ENCODE measurements at places on chromosomes 4 and X.

GRCh38 chr4:17276776-17277175 lies 235.1 kb downstream of the QDPR start:
- DNase-seq, result no peak

- no peak for DNase-seq
These were observed 129.7 kb downstream of the RAPGEF2 start for GRCh38 chr4:159232465-159233106.

DNA sequence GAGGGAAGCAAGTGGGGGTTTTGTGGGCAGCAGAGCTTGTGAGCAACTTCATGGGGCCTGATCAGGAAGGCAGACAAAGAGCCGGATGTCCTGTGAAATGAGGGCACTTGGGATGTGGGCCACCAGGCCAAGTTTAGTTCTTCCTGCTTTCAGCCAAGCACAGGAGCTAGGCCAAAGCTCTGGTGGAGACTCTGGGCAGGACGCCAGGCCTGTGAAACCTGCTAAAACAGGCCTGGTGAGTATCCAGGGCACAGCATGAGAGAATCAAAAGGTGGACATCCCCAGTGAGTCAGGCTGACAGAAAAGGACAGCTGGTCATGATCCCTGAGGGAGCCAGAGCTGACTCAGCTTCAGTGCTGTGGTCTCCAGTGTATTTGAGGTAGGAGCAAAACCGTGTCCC lies 95.7 kb downstream of the NPNT start:
- no peak for DNase-seq

DNA sequence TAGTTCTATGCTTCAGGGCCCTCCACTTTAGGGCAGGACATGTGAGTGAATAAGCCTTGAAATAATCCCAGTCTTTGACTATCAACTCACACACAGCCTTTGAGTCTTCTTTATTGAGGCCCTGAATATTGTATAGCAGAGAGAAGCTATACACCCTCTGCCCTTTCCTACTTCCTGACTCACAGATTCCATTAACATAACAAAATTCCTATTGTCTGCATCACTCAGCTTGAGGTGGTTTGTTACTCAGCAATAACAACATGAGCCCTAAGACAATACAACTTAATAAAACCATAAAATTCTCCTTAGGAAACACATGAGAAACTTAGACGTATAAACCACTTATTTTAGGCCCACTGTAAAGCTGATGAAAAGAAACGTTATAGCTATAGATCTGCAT lies 680.3 kb upstream of the DIAPH2 start:
- DNase-seq, result no peak

DNA sequence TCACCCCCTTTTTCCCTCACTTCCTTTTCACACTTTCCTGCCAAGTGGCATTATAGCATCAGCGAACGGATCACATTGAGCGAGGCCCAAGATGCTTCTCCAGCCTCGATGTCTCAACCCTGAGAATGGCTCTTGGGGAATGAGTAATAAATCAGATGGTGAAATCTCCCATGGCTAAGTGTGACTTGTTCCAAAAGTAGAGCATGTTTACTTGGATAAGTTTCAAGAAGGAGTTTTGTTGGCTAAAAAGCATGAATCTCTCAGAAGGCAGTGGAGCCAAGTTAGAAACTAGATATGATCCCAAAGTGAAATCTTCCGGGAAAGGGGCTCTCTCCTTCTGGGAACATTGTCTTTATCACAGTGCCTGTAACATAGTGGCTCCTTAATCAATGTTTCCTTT lies 316.3 kb downstream of the CAMK2D start:
- DNase-seq, result no peak

GRCh38 chr4:17712166-17712565 lies 69.3 kb downstream of the FAM184B start:
- no peak for DNase-seq

GRCh38 chrX:36528661-36529060 lies 479.5 kb upstream of the FAM47C start:
- DNase-seq, result no peak

DNA sequence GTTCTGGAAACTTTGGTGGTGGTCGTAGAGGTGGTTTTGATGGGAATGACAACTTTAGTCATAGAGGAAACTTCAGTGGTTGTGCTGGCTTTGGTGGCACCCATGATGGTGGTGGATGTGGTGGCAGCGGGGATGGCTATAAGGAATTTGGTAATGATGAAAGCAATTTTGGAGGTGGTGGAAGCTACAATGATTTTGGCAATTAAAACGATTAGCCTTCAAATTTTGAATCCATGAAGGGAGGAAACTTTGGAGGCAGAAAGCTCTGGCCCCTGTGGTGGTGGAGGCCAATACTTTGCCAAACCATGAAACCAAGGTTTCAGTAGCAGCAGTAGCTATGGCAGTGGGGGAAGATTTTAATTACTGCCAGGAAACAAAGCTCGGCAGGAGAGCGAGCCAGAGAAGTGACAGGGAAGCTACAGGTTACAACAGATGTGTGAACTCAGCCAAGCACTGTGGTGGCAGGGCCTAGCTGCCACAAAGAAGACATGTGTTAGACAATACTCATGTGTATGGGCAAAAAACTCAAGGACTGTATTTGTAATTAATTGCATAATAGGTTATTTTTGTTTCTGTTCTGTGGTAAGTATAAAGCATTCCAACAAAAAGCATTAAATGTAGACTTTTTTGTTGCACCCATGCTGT lies 23.2 kb upstream of the SOD3 start:
- DNase-seq, result no peak

- no peak for DNase-seq
These were observed 1.1 kb upstream of the SLC10A7 start for GRCh38 chr4:146522869-146523205.

- DNase-seq, result no peak
These were observed 34.8 kb upstream of the USP51 start for GRCh38 chrX:55524487-55524886.

- no peak for DNase-seq
These were observed 14.7 kb downstream of the GBA3 start for GRCh38 chr4:22707390-22707789.

- DNase-seq, result no peak
These were observed 19.3 kb downstream of the PRSS48 start for GRCh38 chr4:151296227-151296626.

GRCh38 chr4:121307445-121308327 lies 73.1 kb downstream of the QRFPR start:
- peak; percentile 19 for DNase-seq

DNA sequence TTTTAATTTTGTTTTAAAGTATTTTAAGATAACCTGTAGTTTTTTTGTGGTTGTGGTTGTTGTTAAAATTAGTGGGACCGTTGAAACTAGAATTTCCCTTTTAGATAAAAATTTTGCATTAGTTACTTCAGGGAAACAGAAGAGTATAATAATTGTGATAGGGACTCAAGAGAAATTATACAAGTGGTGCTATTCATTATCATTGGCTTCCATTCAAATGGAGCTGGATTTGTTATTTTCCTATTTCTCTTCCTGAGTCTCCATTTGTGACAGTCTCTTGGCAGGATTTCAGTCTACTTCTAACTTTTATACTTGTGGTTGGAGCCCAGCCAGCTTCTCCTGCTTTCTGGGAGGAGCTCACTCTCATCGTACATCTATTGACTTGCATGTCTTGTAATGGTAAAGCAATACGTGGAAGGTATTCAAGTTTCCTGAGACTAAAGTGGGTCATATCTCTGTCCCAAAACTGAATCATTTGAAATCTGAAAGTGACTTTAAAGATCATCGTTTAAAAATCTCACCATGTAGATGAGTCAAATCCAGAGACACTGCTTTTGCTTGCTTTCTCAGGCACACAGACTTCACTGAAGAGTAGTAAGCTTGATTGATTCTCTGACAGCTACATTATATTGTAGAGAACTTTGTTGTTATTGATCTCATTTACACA lies 155.8 kb downstream of the RPA4 start:
- no peak for DNase-seq

DNA sequence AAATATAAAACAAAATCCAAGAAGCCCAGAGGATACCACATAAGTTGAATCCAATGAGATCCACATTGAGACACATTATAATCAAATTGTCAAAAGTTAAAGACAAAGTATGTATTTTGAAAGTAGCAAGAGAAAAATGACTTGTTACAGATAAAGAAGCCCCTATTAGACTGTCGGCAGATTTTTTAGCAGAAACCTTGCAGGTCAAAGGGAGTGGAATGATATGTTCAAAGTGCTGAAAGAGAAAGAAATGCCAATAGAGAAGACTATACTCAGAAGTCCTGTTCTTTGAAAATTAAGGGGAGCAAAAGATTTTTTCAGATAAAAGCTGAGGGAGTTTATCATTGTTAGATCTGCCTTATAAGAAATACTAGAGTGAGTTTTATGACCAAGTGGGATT lies 148.9 kb upstream of the EPHA5 start:
- no peak for DNase-seq

DNA sequence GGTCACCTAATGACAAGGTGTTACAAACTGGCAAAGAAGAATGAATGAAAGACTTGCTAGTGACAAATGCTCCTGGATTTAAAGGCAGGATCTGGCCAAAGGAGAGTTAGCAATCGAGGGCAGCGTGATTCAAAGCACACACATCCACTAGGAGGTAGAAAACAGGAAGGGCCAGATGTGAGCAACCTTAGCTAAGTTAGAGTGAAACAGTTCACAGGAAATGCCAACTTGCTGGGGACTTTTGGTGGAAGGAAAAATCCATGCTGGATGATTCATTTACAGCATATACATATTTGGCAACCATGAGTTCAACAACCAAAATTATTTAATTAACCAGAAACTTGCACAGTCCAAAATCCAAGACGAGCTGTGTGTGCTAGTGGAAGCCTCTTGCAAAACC lies 276.9 kb downstream of the PTTG2 start:
- no peak for DNase-seq

- no peak for DNase-seq
These were observed 785.0 kb downstream of the GLUD2 start for GRCh38 chrX:121832446-121832845.

- no peak for DNase-seq
These were observed 291.9 kb downstream of the SLC7A11 start for GRCh38 chr4:137950286-137950685.

GRCh38 chr4:10164877-10165283 lies 48.3 kb upstream of the WDR1 start:
- DNase-seq, result no peak

- DNase-seq, result no peak
These were observed 18.7 kb downstream of the RELL1 start for GRCh38 chr4:37667197-37668100.

- no peak for DNase-seq
These were observed 265.0 kb upstream of the RPS6KA3 start for GRCh38 chrX:20531667-20532066.

DNA sequence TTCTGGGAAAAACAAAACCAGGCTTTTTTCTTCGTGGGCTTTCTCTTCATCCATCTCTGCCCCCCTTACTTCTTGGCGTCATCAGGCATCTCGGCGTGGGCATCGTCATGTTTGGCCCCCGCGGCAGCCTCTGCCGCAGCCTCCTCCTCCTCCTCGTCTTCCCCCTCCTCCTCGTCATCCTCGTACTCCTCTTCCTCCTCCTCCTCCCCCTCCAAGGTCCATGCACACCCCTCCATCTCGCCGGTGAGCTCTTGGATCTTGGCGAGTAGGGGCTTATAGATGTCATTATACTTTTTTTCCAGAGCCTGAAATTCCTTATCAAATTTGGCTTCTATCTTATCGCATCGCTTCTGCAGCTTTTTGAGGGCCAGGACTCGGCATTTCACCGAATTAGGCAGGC lies 488 bp downstream of the NAP1L5 start:
- DNase-seq, result peak; percentile 6

- DNase-seq, result no peak
These were observed 4.7 kb upstream of the NKX6-1 start for GRCh38 chr4:84503495-84504437.

Measured in activated CD4-positive, alpha-beta T cell treated with anti-CD3 and anti-CD28 coated beads, Interleukin-2, amount 50 U/mL, for 1 hour (primary cell).